ENCODE measurements at places on chromosomes 5 and 9.

- DNase-seq: no peak
These were observed 637.7 kb downstream of the SLCO4C1 start for GRCh38 chr5:101658433-101658832.

- no peak for DNase-seq
These were observed 91.2 kb downstream of the DCP2 start for GRCh38 chr5:113067635-113068344.

- DNase-seq: no peak
These were observed 33.3 kb downstream of the GLIS3 start for GRCh38 chr9:4266602-4267001.

- no peak for DNase-seq
These were observed 39.6 kb downstream of the PDCD1LG2 start for GRCh38 chr9:5549658-5550650.

- DNase-seq: no peak
These were observed 22.8 kb downstream of the ATOX1 start for GRCh38 chr5:151735646-151736045.

DNA sequence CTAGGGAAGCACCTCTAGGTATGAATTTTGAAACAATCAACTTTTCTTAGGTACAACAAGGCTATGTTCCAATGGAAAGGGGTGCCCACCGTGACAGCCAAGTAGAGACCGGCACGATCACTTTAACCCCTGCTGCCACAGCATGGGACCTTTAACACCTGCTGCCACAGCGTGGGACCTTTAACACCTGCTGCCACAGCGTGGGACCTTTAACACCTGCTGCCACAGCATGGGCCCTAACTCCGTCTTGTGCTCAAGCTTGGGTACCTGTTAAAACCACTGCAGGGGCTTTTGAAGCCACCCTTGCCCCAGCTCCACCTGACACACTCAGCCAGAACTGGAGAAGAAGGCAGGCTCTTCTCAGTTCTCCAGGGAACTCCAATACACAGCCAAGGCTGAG lies 18.2 kb upstream of the MXD3 start:
- DNase-seq: no peak

DNA sequence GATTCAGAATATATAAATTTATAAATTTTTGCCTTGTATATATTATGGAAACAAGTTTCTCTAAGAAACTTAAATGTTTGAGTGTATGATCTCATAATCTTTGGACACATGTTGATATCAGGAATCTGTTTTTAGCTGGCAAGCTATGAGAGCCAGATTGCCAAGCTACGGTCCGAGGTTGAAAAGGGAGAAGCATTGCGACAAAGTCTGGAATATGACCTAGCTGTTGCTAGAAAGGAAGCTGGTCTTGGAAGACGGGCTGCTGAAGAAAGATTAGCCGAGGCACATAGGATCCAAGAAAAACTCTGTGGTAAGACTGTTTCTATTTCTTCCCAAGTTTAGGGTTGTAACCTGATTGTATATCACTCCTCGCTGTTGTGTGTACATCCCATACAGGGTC lies 25.9 kb downstream of the CCDC171 start:
- no peak for DNase-seq

DNA sequence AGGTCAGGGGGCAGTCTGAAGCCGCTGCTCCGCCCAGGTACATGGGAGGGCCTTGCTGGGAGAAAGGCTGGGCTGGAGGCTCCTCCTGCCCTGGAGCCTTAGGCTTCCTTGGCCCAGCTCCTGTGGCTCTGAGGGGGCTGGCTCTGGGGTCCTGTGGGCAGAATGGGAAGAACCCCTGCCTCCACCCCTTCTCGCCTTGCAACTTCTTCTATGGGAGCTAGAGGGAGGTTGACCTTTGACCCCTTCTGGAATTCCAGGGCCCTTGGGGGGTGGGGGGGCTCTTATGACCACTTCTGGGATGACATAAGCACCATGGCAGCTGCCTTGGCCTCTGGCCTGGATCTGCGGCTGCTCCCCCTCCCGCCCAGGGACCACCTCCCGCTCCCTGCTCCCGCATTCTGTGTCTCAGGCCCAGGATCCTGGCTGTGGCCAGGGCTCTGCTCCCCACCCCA lies 32.2 kb downstream of the IER5L start:
- DNase-seq: no peak

Measured in stimulated activated CD8-positive, alpha-beta memory T cell treated with anti-CD3 and anti-CD28 coated beads, Interleukin-2, amount 100 ng/mL, for 1 hour (primary cell).